ENCODE measurements at places on chromosomes 4 and X.
A peak's percentile ranks its signal among the peaks of the same experiment; 100 is the strongest.

DNA sequence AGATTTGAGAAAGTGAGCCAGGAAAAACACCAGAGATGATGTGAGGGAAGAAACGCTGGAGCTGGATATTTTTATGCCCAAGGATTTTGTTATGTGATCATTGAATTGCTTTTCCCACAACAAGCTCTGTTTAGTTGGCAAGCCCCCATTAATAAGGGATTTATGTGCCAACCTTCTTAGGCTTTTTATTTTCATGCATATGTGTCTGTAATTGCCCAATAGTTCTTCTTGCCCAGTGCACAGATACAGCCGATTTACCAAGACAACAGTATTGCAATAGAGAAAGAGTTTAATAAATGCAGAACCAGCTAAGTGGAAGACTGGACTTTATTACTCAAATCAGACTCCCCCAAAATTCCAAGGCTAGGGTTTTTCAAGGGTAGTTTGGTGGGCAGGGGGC, 57.7 kb downstream of the TRIM2 start:
- DNase-seq, result no peak

DNA sequence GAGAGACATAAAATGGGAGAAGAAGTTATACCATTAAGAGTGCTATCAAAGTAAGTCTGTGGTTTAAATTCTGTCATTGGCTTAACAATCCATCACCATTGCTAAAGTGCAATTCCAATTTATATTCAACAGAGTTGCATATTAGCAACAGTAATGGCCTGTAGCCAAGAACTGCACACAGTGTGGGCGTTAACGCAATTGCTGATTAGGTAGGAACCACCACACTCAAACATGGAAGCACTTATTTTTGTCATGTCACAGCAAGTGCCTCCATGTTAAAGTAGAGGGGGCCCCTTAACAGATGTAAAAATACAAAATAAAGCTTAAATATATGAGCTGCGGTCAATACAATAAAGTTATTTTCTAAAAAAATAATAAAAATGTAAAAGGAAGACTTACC, 10.8 kb downstream of the LARP7 start:
- DNase-seq, result no peak

GRCh38 chrX:134287346-134287745, 50.4 kb downstream of the CCDC160 start:
- DNase-seq, result no peak

GRCh38 chr4:27442146-27442545, 581.5 kb downstream of the STIM2 start:
- DNase-seq, result no peak

- no peak for DNase-seq
Measured at GRCh38 chr4:8285143-8285975, 15.8 kb downstream of the HTRA3 start.

- DNase-seq, result no peak
Measured at GRCh38 chrX:23745786-23746185, 2.7 kb upstream of the ACOT9 start.

- DNase-seq, result no peak
Measured at GRCh38 chr4:171676555-171677215, 136.5 kb upstream of the GALNTL6 start.

GRCh38 chr4:2462218-2462991, 6.5 kb upstream of the RNF4 start:
- DNase-seq, result peak; percentile 55

DNA sequence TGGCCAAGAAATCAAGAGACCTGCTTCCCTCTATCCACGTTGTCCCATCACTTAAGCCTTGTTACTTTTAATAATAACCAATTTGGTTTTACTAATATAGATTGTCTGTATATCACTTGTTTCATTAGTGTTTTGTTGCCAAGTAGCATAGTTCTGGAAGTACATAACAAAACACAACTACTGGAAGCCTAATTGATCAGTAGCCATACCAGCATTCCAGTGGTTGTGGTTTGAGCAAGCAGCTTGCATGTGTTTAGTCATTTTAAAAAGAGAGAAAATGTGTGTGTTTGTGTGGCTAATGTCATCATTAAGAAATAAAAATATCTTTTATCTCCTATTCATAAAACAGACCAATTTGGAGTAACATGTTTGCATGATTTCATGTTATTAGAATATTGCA, 70.8 kb downstream of the PTPN13 start:
- no peak for DNase-seq

- DNase-seq, result no peak
Measured at GRCh38 chrX:120120223-120120622, 4.5 kb upstream of the RHOXF1 start.

- no peak for DNase-seq
Measured at GRCh38 chrX:118847676-118848075, 24.1 kb downstream of the ZCCHC12 start.

DNA sequence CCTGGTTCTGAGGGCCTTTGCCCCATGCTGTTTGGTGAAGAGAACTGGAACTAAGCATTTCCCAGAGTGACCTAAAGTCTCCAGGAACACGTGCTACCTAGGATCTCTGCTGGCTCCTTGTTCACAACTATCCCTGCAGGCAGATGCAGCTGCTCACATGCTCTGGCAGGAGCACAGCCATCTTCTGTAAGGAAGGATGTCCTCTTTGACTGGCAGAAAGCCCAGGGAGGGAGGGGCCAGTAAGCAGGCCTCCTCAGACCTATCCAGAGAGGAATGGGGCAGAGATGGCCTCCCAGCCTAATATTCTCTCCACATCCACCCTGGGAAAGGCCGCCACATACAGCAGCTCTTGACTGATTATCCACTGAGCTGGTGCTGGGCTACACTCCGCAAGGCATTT, 142.8 kb upstream of the EOLA2 start:
- DNase-seq, result no peak

DNA sequence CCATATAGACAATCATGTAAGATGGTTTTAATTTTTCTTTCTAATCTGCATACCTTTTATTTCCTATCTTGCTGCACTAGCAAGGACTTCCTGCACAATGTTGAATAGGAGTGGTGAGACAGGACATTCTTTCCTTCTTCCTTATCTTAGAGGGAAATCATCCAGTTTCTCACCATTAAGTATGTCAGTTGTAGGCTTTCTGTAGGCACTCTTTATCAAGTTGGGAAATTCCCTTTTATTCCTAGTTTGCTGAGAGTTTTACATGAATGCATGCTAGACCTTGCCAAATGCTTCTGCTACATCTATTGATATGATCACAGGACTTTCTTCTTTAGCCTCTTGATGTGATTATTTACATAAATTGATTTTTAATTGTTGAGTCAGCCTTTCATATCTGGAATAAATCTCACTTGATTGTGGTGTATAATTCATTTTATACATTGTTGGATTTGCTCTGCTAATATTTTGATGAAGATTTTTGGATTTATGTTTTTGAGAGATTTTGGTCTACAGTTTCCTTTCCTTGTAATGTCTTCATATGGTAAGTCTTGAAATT, 23.8 kb downstream of the RNF175 start:
- no peak for DNase-seq

GRCh38 chr4:189088780-189089179, 851.9 kb upstream of the FRG1 start:
- DNase-seq, result no peak

GRCh38 chr4:40434126-40434687, 99.1 kb downstream of the CHRNA9 start:
- no peak for DNase-seq

GRCh38 chr4:42151568-42152506, 618 bp downstream of the BEND4 start:
- DNase-seq, result no peak

DNA sequence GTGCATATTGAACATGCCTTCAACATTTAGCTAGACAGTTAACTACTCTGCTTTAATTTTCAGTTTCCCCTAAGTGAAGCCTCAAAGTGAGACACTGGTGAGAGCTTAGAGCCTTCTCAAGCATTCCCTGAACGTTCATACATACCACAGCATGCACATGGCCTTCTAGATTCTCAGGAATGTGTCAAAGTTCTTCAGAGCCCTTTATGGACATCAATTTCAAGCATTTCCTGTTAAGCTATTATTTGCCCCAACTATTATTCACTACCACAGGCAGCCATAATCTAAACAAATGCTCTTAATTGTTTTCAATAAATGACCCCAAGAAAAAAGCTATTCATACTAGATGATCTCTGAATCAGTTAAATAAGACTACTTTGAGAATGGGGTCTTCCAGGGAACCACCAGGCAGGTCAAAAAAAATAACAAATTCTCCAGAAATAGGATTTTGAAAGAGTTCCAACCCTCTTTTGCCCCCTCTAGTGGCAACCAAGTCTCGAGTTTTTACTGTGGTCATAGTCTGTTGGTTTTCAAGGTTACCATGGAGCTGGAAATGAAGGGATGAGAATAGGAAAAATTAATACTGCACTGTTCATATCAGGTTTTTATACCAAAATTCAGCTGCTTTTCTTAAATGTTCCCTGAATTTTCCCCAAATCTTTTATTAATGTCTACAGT, 235.4 kb downstream of the RAB28 start:
- no peak for DNase-seq

DNA sequence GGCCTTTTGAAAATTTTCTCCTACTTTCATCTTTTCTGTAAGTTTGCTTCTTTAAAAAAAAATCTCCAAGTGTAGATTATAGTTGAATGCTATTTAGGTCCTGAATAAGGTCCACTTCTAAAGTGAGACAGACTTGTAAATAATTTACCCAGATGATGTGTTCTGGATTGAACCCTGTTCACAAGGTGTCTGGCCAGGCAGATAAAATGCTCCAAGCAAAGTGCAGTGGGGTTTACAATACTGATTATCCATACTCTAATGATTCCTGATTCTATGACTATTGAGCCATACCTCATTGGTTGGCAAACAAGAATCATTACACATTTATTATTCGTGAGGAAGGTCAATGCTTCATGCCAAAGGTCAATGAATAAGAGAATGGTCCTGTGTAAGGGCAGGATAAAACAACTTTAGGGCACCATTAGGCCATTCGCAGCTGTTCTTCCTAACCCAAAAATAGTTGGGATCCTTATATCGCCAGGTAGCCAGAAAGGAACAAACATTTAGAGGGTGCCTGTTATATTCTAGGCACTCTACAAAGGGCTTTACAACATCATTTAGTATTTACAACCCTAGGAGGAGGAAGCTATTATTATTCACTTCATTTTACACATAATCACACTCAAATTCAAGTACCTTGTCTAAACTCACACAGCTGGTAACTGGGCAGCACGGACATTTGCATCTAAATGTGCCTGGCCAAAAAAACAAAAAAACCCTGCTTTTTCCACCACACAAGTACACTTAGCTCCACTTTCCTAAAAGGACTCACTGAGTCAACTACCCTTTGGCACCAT, 18.6 kb upstream of the SAT1 start:
- no peak for DNase-seq

DNA sequence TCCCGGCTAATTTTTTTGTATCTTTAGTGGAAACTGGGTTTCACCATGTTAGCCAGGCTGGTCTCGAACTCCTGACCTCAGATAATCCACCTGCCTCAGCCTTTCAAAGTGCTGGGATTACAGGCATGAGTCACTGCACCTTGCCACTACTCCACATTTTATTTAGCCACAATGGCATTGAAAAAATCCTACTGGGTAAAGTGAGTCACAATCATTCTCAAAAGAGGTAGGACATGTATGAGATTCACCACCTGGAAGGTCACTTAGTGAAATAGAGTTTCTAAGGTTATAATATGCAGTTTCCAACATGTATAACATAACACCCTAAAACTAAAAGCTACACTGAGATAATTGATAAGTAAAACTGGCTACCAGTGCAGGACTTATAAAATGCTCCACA, 159.2 kb downstream of the BTC start:
- DNase-seq, result no peak

GRCh38 chr4:79871961-79872360, 201.1 kb downstream of the ANTXR2 start:
- no peak for DNase-seq

- DNase-seq, result no peak
Measured at GRCh38 chr4:96164814-96165351, 325.0 kb downstream of the PDHA2 start.

DNA sequence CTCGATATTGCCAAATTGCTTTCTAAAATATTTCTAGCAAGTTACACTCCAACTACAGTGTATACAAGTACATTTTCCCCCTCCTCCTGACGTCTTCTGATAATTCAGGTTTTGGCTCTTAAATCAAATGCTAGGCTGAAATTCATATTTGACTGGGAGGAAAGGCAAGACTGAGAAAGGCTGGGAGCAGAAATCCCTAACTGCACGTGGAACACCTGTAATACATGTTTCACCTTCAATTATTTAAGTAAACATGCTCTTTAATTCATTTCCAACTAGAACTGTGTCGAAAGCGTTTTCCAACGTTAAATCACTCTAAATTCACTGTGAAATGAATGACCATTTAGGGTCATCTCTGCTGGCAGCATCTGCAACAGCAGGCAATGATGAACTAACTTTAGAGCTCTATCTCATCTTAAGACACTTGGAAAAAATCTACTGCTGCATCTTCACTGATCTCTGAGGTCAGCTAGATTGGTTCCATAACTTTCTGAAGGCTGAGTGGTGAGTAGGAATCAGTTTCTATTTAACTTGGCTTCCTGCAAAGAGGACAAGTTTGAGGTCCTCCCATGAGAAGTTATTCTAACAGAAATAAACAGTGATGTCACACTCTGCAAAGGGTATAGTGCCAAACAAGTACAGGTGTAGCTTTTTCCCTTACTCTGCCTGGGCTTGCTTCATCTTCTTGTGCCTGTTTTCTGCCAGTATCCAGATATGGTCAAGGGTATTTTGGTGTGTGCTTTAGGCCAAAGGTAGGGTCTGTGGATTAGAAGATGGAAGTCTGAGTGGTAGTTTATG, 144.3 kb upstream of the PAK3 start:
- no peak for DNase-seq

DNA sequence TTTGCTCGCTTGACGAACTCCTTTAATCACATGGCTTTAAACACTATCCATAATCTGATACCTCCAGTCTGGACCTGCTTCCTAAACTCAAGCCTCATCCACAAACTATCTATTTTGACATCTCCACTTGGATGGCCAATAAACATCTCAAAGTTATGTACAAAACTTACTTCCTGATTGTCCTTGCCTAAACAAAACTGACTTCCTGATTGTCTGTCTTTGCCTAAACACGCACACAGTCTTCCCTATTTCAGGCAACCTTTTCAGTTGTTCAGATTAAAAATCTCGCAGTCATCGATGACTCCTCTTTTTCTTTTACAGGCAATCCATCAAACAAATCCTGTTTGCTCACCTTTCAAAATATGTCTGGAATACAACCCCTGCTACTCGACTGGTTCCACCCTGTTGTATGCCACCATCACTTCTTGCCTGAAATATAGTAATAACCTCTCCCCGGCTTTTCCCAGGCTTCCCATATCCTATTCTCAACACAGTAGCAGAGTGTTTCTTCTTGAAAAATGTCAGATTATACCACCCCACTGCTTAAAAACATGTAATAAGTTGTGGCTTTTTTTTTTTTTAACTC, 39.0 kb downstream of the ATOH1 start:
- DNase-seq, result no peak

DNA sequence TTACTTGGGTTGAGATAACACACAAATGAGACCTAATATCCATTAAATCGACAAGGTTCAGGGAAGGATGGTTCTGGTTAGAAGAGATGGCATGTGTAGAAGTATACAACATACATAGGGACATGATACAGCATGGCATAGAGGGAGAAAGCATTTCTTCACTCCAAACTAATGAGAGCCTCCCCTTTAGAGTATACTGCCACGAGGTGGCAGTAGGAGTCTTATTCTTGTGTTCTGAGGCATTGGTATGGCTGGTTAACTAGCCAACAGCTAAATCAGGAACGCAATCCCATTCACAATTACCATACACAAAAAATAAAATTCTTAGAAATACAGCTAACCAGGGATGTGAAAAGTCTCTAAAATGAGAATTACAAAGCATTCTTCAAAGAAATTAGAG, 29.1 kb upstream of the TRO start:
- peak; percentile 25 for DNase-seq
